ENCODE measurements at places on chromosomes 1 and 21.

DNA sequence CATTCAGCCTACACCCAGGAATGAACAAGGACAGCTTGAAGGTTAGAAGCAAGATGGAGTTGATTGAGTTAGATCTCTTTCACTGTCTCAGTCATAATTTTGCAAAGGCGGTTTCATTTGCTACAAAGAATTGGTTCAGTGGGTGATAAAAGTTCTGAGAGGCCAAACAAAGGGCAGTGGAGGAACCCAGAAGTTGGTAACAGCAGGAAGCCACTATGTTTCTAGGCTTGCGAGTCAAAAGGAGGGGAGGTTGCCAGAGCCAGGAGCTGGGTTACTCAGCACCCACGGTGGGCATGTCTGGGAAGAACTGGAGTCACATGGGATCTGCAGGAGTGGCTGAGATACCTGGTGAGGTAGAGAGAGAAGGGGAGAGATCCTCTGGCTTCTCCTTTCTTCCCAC is 64.2 kb upstream of the MRPS6 start:
- no peak for DNase-seq

GRCh38 chr1:235999259-235999925 is 65.5 kb downstream of the NID1 start:
- DNase-seq, result peak; percentile 64

GRCh38 chr21:32508558-32508957 is 76.8 kb downstream of the TCP10L start:
- DNase-seq, result no peak

DNA sequence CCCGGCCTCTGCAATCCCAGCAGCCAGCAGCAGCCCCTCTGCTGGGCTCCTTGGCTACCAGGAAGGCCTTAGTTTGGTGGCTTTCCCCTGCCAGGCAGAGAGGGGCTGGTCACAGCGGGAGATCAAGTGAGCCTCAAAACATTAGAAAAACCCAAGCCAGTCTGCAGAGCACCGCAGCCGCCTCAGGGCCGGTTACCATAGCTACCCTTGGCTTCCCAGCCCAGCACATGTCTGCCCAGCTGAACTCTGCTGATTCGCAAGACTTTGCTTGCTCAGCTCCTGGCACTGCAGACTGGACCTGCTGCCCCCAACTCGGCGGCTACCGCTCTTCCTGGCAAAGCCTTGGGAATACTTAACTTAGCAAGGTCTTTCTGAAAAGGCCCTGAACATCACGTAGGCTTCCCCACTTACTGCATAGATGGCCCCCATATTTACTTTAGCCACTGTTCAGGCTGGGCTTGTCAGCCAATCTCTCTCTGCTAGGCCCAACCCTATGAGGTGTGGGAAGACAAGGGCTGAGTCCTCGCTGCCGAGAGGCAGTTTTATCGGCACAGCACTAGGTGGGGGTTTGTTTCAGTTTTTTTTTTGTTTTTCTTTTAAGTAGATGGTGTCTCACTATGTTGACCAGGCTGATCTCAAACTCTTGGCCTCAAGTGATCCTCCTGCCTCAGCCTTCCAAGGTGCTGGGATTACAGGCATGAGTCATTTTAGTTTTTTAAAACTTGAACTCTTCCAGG is 28.6 kb upstream of the PLEKHG5 start:
- no peak for DNase-seq

- DNase-seq, result no peak
Measured at GRCh38 chr1:16921391-16922185, at the start of gene CROCC. CROCC (plus strand) TSS chr1:16921931; CDS start chr1:16922019, 88 bp downstream.

DNA sequence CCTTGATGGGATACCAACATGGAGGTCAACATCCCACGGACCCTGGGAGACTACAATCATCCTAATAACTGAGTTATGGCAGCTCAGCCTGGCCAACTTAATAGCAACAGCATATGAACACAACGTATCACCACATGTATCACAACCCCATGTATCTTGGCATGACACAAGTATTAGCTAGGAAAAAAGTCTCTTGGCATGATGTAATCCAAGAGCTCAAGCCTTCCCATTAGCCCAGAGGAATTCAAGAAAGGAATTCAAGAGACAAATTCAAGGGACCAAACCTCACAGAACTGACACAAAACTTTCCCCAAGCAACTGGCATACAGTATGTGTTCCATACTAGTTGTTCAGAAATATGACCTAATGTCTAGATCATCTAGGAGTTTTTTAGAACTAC is 100.9 kb upstream of the HMGB4 start:
- DNase-seq, result no peak

DNA sequence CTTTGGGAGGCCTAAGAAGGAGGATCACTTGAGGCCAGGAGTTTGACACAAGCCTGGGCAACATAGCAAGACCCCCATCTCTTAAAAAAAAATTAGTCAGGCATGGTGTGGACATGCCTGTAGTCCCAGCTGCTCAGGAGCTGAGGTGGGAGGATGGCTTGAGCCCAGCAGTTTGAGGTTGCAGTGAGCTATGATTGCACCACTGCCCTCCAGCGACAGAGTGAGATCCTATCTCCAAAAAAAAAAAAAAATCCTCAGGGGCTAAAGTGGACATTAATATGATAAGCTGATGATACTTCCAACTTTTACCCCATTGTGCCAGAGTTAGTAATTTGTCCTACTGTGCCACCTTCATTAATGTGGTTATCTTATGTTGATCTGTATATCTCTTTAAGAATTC is 327.8 kb upstream of the FMN2 start:
- DNase-seq, result no peak

All from activated CD4-positive, alpha-beta T cell treated with anti-CD3 and anti-CD28 coated beads, Interleukin-2, amount 50 U/mL, for 1 hour (primary cell).